ENCODE measurements at places on chromosomes 11 and 22. TPM values are rescaled to one million over a fixed set of nuclear protein-coding genes. Genes with fewer than 3 reads are reported as not detected.

The FRMD8 gene
- total RNA-seq: 35.0 TPM

DNA sequence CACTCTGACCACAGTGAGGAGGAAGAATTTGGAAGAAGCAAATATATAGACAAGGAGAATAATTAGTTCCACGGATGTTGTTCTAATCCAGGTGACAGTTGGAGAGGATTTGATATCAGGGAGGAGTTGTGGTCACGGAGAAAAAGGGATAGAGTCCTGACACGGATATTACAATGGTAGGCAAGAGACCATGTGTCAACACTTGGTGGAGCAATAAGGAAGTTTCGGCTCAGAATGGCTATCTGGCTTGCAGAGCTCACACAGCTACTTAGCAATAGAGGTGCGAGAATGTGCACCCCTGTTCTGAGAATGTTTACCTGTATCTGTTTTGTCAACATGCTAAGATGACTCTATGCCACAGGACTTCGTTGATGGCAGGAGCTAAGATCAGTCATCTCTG lies 10.4 kb upstream of the OR9Q2 start:
- no peak for DNase-seq

DNA sequence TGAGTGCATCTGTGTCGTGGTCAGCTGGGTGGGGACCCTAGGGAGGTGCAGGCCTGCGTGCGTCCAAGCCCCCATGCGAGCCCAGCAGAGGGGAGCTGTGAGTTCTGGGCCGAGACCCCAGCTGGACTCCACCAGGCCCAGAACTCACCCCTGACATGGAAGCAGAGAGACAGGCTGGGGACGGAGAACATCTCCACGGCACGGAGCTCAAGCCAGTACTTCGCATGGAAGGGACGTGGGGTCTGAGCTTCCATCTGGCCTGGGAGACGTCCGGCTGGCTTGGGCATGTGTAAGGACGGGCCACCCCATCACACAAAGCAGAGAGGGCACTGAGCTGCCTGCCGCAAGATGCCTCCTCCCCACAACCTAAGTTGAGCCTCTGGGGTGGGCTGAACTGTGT lies 422.4 kb downstream of the CTTN start:
- DNase-seq: no peak

The ALX4 gene
- total RNA-seq: 0.43 TPM

DNA sequence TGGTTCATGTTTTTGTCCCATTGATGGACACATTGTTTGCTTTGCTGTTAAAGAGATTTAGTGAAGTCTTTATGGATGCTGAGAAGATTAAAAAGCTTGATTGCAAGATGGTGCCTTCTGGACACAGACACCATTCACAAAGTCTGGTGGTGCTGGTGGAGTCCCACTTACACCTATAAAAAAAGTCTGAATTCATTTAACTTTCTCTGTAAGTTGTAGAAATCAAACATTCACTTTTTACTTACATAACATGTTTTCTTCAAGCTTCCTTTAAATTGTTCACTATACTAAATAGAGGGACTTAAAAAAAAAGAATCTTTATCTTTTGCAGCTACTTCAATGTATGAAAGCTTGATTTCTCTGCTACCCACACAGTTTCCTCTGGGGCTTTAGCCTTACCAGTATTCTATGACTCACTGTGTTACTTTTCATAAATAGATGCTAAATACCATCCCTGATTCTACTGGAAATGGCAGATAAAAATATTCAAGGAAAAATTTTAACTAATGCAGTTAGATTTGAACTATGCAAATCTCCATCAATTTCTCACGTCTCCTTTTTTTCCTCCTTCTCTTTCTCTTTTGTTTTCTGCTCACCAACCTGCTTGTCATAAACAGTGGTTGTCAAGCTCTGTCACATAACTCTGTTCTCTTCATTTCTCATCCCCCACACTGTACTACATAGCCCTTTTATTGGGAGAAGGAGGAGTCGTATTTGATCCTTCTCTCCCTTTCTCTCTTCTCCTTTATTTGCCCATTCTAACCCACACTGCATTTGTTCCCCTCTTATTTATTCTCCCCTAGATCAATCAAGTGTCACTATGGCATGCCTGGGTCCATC lies 89.7 kb downstream of the FAM76B start:
- no peak for DNase-seq
